ENCODE measurements at places on chromosomes 4 and X.

DNA sequence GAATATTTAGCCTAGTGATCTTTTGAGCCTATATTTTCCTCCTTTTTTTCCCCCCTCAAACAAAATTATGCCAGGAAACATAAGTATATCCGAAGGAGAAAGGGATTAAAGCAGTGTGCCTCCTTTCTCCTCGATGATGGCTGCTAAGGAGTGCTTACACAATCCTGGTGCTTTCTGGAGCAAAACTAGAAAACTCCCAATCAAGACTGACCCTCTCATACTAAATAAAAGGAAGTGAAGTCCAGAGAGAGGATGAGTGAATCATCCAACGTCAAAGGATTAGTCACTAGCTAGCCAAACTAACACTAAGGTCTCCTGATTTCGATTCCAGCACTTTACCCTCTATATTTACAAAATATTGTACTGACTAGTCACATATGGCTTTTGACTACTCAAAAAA lies 146.8 kb downstream of the PPP3CA start:
- DNase-seq, result peak; percentile 79

GRCh38 chr4:26723216-26723615 lies 137.4 kb upstream of the STIM2 start:
- no peak for DNase-seq

- no peak for DNase-seq
These were observed 43.1 kb downstream of the PPA2 start for GRCh38 chr4:105430811-105431210.

DNA sequence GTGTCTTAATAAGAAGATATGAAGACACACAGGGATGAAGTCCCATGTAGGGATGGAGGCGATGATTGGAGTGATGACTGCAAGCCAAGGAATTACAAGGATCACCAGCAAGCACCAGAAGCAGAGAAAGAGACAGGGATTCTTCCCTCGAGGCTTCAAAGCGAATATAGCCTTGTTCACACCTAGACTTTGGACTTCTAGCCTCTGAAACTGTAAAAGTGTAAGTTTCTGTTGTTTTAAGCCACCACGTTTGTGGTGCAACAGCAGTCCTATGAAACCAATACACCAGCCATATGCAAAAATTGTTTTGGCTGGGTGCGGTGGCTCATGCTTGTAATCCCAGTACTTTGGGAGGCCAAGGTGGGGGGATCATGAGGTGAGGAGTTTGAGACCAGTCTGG lies 9.8 kb upstream of the PDS5A start:
- DNase-seq, result no peak

- DNase-seq, result no peak
These were observed 413.3 kb downstream of the MID1IP1 start for GRCh38 chrX:39214387-39215126.

DNA sequence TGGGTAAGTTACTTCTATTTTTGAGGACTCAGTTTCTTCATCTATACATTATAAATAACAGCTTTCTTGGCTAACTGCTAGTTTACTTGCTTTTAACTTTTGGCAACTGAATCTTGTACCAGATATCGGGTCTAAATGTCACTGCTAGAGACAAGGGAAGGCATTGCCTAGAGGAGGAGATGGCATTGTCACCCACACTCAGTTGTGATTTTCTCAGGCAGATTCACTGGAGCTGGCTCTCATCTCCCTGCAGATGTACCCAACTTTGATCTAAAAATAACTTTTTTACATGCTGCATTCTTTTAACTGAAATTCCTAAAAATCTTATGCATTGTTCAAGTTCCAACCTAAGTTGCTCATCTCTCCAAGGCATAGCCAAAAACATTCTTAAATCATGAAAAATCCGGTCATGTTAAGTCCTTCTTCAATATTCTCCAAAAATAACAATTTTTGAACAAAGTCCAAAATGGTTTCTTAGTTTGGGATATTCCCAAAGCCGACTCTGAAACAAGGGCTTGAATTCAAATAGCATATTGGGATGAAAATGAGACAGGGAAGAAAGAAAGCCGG lies 469.0 kb upstream of the BOD1L1 start:
- peak; percentile 70 for DNase-seq

- DNase-seq, result no peak
These were observed 80.5 kb downstream of the NHSL2 start for GRCh38 chrX:71991164-71991563.
